ENCODE measurements at places on chromosomes 3 and 15.
A peak's percentile ranks its signal among the peaks of the same experiment; 100 is the strongest.

- DNase-seq, result no peak
Measured at GRCh38 chr3:110234831-110235230, 836.8 kb upstream of the NECTIN3 start.

GRCh38 chr15:88489321-88489720 is 21.8 kb downstream of the MRPS11 start:
- DNase-seq, result no peak

DNA sequence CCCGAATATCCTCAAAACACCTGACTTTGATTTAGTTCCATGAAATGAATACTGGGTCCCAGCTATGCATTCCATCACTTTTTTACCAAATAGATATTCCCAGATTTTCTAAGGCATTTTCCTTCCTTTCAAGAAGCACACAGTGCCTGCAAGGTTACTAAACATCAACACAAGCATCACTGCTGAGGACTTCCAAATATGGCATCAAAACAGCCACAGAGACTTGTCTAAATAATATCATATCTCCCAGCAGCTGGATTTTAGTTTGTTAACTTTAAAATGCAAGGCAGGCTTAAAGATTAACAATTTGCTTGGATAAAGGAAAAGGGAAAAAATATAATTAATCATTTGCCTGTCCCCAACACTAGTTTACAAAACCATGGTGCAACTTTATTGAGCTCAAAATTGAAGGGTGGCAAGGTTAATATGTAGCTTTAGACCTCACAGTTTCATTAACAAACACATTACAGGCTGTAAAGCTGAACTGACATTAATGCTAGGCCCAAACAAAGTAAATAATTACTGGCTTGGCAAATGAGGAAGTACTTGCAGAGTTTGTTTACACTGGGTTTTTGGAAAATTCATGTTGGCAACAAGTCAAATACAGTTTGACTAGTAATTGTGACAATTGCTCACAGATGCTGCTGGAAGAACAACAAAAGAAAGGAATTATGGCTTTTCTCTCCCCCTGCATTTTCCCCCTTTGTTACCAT is 401.7 kb upstream of the CDIN1 start:
- DNase-seq, result no peak

GRCh38 chr3:133776794-133777438 is 28.7 kb upstream of the SRPRB start:
- no peak for DNase-seq

DNA sequence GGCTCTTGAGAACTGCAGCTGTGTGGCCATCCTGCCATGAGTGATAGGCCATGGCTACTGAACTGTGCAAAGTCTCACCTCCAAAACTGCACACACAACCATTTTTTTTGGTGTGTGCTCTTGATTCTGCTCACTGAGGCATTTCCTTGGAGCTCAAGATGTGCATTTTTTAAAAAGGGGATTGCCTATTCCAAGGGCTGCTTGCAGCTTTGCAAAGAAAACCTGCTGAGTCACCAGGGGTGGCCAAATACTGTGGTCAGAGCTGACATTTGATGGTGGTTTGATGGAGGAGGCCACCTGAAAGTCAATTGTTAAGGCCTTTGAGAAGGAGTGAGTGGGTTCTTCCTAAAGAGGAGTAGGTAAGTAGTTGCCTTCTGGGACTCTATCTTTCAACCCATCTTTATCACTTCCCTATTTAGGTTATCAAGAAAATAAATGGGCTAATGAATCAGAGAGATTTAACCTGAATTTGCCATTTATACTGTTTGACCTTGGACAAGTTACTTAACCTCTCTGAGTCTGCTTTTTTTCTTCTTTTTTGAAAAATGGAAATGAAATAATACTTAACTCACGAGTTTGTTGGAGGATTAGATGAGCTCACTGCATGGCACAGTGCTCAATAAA is 87.9 kb downstream of the CHST2 start:
- no peak for DNase-seq

DNA sequence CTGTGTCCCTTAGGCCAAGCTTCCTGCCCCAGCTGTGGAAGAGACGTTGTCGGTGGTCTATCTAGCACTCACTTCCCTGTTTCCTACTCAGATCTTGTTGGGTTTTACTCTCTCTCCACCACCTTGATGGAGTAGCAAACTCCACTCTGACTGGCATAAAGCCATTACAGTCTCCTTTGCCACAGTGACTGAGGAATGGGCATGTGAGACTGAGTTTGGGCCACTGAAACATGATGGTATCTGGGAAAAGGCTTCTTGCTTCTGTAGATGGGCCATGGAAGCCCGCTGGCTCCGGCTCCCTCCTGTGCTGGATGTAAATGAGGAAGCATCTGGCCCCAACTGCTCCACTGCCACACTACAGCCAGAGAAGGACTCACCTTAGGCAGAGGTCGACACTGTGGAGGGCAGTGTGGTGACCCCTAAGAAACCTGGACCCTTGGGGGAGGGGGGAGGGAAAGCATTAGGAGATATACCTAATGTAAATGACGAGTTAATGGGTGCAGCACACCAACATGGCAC is 9.4 kb upstream of the CAMK1 start:
- DNase-seq, result no peak

- no peak for DNase-seq
Measured at GRCh38 chr3:19945969-19946831, 697 bp upstream of the RAB5A start.

GRCh38 chr15:68924866-68925560 is 5.3 kb upstream of the SPESP1 start:
- no peak for DNase-seq

- DNase-seq, result no peak
Measured at GRCh38 chr3:71713041-71713440, 12.2 kb downstream of the EIF4E3 start.

- DNase-seq, result no peak
Measured at GRCh38 chr3:151182349-151183079, 20.5 kb downstream of the GPR171 start.

DNA sequence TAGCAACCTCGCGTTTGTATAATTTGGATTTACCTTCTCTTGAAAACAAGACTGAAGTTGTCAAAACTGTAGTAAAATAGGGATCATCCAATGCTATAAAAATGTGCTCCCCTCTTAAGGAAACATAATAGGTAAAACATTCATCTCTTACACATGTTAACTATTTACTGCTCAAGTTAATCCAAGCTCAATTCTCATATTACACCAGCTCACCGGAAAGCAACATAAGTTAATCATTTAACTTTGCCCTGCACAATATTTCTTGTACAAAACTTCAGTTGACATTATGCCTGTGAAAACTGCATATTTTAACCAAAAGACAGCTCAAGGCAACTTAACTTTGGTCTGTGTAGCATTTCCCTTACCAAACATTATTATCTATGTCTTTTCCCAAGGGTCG is 634.2 kb downstream of the NAALADL2 start:
- no peak for DNase-seq

DNA sequence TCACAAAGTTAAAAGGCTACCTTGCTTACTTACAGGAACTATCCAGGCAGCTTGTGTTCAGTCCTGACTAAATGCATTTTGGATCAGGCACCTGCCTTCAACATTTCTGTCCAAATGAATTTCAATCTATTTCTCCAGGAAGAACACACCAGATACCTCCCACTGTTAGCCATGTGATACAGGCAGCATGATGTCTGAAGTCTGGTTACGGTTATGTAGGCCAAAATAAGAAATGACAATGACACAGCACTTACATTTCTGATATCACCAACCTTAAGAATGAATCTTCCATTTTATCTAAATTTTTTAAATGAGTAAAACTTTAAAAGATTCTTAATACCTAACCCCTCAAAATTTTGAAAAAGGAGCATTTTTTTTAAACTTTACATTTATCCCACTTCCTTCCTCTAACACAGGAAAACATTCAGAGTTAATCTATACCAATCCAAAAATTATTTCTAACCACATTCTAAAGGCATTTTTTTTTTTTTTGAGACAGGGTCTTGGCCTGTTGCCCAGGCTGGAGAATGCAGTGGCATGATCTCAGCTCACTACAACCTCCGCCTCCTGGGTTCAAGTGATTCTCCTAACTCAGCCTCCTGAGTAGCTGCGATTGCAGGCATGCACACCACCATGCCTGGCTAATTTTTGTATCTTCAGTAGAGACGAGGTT is at the start of gene MAP4:
Gene MAP4, minus strand, starts transcription at position 116 of the 673 bp plus-strand sequence. CDS start 17,556 bp downstream, outside the sequence.
- no peak for DNase-seq

GRCh38 chr3:120093119-120093910 is 932 bp downstream of the GSK3B start:
- no peak for DNase-seq

- no peak for DNase-seq
Measured at GRCh38 chr3:113741086-113741485, 5.0 kb downstream of the NAA50 start.

DNA sequence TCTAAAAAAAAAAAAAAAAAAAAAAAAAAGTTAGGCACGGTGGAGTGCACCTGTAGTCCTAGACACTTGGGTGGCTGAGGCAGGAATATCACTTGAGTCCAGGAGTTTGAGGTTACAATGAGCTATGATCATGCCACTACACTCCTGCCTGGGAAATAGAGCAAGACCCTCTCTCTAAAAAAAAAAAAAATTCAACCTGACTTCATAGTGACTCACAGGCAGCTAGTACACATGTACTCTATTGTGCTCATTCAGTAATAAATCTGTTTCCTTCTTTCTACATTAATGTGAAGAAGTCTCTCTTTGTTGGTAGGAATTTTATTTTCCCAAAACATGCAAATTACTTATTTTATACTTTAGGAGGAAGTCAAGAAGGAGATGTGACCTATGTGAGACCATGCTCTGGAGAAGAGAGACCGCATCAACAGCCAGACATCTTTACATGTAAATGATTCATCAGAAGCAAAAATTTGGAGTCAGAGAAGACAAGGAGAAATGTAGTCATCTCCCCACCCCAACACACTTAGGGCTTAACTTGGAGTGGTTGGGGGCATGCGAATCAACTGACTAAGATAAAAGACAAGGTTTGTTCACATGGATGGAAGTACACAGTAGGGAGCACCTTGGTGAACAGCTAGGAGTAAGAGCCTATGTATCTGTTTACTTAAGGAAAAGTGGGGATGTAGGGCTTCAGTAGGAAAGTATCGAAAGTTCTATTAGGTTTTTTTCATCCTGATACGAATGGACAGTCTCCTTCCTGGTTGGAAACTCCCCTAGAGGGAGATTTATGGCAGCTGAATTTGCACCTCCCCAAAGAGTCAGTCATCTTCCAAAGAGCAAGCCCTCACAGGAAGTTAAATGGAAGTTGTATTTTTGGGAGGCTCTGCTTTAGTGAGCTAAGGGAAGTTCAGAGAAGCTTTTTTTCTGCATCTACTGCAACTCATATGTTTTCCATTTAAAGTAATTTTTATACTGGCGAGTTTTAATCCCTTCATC is 23.0 kb upstream of the NMD3 start:
- DNase-seq, result no peak

DNA sequence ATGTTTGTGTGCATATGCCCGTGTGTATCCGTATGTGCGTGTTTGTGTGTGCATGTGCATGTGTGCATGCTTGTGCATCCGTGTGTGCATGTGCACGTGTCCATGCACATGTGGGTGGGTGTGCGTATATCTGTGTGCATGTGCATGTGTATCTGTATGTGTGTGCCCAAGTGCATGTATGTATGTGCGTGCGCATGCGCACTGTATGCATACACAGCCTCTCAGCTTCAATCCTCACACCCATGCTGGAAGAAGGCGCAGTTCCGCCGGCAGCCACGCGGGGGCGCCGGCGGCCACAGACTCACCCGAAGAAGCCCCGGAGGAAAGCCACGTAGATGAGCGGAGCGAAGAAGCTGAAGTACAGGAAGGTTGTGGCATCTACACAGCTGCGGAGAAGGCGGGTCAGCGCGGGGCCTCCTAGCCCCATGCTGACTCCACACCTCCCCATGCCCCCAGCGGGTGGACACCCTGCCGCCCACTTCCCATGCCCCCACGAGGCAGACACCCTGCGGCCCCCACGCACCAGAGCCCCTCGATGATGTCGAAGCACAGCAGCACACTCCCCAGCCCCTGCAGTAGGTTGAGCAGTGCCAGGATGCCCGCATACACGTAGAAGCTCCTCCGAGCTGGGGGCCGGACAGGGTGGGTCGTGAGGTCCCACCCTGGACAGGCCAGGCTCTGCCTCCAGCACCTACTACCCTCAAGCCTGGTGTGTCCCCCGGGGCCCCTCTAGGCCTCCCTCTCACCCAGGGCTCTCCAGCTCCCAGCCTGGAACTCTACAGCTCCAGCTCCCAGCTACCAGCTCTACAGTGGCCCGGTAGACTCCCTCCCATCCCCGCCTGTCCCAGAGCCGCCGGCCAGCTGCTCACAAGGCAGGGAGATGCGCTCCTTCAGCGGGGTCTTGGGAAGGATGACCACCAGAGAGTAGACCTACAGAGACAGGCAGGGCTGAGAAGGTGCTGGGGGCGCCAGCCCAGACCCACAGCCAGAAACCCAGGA is 15.4 kb downstream of the TPRA1 start:
- peak; percentile 60 for DNase-seq

DNA sequence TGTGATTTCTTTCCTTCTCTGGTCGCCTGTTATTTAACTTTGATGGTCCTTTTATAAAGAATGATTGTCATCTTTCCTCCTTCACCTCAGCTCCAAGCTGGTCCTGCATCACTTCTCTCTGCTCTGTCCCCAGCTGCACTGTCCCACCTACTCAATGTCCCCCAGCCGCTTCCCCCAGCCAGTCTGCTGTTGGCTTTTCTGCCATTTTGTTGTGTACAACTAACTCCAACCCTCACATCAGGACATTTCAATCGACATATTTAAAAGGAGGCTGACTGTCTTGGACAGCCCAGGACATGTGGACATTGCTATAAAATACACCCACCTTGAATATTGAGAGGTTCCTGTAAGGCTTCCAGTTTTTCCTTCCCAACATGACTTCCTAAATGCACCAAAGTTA is 193.8 kb upstream of the RGMA start:
- DNase-seq, result no peak

DNA sequence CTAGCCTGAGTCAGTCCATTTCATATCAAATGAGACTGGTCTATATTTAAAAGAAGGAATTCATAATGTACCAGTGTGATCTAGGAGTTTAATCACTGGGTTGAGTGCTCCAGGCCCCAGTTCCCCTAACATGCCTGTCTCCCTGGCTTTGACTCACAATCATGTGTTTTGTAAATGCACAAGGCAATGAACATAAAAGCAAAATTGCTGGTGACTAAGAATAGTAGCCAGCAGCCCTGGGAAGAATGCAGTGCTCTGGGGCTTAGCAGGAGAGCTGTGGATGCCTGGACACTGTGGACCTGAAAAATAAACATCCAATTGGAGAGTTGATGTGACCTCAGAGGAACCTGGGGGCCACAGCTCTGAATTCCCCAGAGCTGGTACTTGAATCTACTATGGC is 50.3 kb downstream of the SYNPR start:
- no peak for DNase-seq
